ENCODE measurements at places on chromosomes 6 and 20.

DNA sequence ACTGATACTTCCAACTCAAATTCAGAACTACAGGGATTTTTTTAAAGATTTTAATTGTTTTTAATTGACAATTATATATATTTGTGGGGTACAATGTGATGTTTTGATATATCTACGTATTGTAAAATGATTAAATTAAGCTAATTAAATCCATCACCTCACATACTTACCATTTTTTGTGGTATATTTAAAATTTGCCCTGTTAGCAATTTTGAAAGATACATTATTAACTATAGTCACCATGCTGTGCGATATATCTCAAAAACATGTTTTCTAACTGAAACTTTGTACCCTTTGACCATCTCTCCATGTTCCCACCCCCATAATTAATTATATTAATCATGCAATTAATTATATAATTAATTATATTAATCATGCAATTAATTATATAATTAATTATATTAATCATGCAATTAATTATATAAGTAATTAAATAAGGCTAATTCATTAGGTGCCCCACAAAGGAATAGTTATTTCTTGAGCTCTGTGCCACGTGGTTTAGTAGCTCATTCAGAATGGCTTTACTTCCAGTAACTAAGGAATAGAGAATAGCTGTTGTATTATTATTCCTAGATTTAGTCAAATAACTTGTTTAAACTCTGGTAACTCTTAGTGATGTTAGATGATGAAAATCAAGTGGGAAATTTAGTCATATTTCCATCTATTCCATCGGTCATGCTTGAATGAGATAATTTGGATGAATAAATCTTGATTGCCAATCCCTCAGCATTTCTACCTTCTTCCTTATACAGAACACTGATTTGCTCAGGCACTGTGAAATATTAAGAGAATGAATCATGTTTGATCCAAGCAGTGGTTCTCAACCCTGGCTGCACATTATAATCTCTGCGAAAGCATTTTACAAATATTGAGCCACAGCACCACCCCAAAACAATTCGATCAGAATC lies 25.1 kb downstream of the LOC128125822 start:
- DNase-seq = no peak

- DNase-seq = peak; percentile 17
Observed at GRCh38 chr6:125994670-125995488, 8.5 kb downstream of the TRMT11 start.

- DNase-seq = no peak
Observed at GRCh38 chr6:72132427-72132826, 246.1 kb downstream of the RIMS1 start.

DNA sequence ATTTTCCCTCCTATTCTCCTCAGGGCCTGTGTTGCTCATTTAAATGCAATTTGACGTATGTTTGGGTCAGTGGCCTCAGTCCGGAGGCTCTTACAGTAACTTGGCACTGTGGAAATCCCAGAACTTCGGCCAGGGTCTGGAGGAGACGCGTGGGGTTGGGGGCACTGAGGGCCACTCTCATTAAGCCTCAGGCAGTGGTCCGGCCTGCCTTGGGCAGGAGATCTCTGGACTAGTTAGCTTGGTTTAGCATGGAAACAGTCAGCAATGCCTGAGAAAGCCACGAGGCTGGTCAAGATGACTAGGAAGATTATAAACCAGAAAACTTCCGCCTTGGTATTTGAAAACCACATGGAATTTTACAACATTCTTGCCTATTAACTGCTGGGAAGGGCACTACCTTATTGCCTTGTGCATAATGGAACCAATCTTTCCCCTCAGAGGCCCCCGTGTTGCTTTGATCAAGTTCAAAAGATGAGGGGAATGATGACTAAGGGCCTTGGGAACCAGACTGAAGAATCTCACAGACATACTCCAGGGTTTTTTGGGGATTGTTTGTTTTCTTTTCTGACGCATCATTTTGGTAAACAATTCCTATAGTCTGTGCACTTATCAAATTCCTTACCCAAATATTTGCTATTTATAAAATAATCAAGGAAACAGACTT lies 206.0 kb upstream of the PREP start:
- no peak for DNase-seq

DNA sequence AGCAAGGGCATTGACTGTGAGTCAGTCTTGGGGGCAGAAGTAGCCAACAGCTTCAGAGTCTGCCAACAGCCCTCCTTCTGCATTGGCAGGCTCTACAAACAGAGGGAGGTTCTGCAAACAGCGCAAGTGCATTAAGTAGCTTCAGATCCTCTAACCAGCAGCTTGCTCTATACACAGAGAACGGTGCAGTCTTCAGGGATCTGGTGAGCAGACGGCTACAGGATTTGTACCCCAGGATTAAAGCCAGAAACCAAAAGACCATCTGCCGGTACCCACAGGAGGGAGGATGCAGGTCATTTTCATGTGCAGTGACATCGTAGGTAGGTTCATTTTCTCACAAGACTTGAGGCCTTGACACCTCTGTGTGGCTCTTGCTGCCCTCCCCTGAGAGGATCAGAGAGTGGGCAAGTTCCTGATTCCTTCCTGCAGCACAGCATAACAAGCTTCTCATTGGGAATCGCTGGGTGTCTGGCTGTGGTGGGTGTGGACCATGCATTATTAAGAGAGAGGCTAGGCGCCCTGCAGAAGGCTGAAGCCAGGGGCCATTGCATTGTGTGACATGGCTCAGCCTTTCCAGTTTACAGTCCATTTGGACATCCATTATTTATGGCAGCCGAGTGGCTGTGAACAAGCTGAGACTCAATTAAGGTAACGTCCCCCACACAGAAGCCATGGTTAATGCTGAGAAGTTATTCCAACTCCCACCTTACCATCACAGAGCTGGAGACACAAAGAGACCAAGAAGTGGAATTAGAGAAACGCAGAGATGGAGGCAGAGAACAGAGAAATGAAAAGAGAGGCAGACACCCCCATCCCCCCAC lies 250.0 kb downstream of the LRFN2 start:
- no peak for DNase-seq

DNA sequence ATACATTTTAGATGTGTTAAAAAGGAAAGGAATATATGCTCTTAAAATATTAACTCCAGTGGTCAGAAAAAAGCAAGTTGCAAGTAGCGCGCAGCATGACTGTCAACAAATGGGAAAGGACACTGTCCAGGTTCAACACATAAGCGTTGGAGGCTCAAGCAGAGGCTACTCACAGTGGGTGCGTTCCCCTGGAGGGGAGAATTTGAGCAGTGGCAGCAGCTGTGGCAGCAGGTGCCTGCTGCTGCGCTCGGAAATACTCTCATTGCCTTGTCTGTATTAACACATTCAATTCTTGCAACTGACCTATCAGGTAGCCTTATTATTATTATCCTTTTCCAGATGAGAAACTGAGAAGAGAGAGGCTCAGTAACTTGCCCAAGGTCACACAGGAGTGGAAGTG lies 21.9 kb upstream of the CCN6 start:
- DNase-seq = peak; percentile 31

GRCh38 chr6:2510316-2510715 lies 240.4 kb downstream of the MYLK4 start:
- no peak for DNase-seq

GRCh38 chr6:33633462-33634158 lies 12.5 kb downstream of the ITPR3 start:
- peak; percentile 27 for DNase-seq

DNA sequence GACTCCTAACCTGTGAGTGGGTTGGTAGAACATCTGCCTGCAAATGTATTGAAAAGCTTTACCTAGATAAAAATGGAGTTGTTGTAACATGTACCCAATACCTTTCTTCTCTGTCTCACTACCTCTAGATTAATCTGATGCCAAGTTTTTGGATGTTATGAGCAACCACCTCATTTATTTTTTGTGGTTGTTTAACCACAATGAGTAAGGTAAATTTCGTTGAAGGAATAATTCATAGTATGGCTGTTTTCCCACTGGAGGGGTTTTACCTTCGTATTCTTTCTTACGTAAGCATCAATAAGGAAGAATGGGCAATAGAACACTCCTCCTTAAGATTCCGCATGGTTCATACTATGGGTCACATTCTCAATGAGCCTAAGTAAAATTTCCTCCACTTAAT lies 165.4 kb downstream of the CDH26 start:
- no peak for DNase-seq

GRCh38 chr6:150755042-150755441 lies 110.5 kb upstream of the MTHFD1L start:
- no peak for DNase-seq

DNA sequence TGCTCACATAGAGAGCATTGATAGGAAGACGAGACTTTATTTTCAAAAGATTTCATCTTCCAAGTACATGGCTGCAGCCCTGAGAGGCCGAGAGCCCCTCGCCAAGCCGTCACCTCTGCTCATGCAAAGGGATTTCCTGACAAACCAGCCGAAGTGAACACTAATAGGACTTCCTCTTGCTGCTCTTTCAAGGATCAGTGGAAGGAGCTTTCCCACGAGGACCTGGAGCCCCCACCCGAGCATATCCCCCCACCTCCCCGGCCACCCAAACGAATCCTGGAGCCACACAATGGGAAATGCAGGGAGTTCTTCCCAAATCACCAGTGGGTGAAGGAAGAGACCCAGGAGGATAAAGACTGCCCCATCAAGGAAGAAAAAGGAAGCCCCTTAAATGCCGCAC lies 69.3 kb downstream of the PTPN1 start:
- DNase-seq = no peak

DNA sequence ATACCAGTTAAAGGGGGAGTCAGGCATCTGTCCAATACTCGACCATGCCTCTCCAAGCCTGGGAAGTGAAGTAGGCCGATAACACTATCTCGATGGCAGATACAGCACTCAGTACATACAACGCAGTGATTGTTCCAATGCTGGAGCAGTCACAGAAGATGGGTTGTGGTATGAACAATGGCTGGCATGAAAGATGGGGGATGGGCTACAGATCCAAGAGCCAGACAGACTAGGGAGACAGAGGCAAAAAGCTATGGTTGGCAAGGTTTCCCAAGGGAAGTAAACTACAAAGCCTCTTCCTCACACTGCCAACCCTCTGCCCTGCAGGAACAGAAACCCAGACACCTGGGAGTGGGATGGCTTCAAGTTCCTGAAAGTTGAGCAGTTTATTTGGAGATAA lies 19.2 kb downstream of the FKBP1A start:
- no peak for DNase-seq
